ENCODE measurements at places on chromosomes 5 and 9.

GRCh38 chr5:143134269-143134668 is 269.2 kb downstream of the NR3C1 start:
- no peak for DNase-seq

GRCh38 chr9:137146527-137146918 is 7.6 kb downstream of the GRIN1 start:
- no peak for DNase-seq

- no peak for DNase-seq
Observed at GRCh38 chr9:37471942-37472684, 6.9 kb upstream of the ZBTB5 start.

DNA sequence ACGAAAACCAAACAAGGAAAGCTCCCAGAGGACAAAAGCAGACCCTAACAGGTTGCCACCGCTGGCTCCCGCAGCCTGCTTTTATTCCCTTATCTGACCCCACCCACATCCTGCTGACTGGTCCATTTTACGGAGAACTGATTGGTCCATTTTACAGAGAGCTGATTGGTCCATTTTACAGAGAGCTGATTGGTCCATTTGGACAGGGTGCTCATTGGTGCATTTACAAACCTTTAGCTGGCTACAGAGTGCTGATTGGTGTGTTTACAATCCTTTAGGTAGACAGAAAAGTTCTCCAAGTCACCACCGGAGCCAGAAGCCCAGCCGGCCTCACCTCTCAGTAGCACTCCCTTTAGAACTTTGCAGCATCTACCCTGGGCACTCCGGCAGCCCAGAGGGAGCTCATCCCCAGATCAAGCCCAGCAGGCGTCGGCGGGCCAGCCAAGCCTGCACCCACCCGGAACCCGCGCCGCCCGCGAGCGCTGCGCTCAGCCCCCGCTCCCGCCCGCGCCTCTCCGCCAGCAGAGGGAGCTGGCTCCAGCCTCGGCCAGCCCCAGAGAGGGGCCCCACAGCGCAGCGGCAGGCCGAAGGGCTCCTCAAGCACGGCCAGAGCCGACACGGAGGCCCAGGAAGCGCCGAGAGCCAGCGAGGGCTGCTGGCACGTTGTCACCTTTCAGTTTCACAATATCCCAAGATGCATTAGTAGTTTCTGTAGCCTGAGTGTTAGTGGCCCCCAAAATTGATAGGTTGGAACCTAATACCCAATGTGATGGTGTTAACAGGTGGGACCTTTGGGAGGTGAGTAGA is 35.3 kb upstream of the CLPTM1L start:
- peak; percentile 18 for DNase-seq

DNA sequence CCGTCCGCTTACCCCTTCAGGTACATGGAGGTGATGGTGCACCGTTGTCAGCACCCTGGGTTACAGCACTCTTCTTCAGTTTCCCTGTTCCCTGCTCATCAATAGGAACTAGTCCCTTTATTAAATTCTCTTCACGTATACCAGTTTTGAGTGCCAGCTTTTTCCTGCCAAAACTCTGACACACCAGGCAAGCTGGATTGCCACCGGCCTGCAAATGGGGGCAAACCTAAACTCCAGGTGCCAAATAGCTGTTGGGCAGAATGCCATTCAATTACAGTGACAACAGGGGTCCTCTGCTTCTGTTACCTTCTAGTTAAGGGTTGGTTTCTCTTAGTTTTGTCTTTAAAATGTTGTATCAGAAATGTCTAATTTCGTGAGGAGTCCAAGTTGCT is 400.4 kb downstream of the OSTF1 start:
- no peak for DNase-seq

- DNase-seq = no peak
Observed at GRCh38 chr9:13904746-13905145, 409.2 kb downstream of the NFIB start.

DNA sequence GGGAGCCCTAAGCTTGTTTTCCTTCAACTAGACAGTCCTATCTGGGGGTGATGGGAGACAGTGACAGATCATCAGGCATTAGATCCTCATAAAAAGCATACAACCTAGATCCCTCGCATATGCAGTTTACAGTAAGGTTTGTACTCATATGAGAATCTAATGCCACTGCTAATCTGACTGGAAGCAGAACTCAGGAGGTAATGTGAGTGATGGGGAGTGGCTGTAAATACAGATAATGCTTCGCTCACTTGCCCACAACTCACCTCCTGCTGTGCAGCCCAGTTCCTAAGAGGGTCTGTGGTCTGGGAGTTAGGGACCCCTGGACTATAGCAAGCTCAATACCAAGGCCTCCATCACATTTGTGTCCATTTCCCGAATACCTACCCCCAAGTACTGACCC is 260.5 kb downstream of the CDK5RAP2 start:
- no peak for DNase-seq

DNA sequence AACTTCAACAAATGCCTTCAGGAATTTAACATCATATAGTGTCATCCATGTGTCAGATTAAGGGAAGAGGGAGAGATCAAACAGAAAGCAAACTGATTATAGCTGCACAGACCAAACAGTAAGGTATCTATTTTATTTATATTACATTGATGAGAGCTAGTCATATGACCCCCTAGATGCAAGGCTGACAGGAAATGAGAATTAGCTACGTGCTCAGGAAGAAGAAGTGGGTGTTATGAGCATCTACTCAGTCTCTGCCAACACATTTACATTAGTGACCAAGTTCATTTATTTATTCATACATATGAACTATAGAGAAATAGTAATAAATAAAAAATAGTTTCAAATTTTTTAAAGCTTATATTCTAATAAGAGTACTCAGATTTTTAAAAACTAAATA is 787.3 kb downstream of the KCTD16 start:
- no peak for DNase-seq

DNA sequence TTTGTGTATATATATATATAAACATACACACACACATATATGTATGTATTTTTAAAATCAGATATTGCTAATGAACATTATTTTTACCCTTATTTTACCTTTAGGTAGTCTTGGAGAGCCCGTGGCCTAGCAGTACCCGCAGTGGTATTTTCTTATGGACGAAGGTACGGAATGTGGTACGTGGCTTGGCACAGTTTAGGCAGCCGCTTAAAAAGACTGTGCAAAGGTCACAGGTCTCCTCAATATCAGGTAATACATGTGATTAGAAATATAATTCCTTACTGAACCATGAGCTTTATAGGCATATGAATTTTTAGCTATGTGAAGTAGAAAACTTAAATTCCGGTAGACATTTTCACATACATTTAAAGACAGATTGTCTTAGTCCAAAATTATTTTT is 43.9 kb downstream of the RPS6 start:
- no peak for DNase-seq

DNA sequence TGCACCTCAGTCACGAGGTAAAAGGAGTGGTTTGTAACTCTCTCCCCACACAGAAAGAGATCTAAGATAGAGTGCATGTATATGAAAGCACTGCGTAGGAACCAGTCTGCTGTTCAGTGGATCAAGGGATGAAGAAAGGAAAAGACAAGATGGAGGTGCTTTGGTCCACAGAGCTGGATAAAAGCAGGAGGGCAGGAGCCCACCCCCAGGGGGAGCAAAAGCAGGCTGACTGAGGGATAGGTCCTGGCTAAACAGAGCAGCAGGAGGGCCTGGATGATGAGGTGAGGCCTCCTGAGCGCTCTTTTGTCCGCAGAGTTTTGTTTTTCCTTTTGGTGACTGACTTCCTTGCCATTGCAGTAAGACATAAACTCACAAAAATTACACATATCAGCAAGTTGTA is 293.5 kb upstream of the C9orf72 start:
- DNase-seq = no peak

DNA sequence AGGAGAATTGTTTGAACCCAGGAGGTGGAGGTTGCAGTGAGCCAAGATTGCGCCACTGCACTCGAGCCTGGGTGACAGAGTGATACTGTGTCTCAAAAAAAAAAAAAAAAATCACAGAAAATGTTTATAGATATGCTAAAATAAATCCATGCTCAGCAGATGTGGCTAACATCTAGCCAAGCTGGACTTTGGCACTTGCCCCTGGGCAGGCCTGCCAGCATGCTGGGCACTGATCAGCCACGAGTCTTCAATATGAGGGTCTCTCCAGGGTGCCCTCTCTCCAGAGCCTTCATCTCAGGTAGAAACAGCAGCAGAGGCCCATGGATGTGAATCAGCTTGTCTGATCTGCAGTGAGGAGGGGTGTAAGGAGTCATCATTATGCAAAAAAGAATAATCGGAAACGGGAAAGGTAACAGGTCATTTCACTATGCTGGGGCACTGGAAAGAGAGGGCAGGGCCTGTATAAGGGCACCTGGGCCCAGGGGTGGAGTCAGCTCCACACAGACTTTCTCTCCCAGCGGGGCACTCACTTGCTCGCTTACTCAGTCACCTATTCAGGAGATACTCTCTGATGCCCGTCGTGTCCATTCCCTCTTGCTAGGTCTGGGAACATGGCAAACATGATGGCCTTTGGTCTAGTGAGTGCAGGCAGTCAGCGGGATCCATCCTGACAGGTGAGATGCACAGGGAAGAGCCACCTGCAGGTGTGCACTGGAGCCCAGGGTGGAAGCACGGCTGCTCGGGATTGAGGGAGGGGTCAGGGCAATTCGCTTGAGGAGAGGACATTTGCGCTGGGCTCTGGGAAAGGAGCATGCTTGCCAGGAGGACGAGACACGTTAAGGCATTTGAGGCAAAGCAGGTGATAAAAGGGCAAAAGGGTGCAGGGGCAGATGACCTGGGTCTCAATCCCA is 17.1 kb downstream of the RNF44 start:
- DNase-seq = no peak

GRCh38 chr5:59522201-59522831 is 371.2 kb downstream of the PDE4D start:
- DNase-seq = no peak

DNA sequence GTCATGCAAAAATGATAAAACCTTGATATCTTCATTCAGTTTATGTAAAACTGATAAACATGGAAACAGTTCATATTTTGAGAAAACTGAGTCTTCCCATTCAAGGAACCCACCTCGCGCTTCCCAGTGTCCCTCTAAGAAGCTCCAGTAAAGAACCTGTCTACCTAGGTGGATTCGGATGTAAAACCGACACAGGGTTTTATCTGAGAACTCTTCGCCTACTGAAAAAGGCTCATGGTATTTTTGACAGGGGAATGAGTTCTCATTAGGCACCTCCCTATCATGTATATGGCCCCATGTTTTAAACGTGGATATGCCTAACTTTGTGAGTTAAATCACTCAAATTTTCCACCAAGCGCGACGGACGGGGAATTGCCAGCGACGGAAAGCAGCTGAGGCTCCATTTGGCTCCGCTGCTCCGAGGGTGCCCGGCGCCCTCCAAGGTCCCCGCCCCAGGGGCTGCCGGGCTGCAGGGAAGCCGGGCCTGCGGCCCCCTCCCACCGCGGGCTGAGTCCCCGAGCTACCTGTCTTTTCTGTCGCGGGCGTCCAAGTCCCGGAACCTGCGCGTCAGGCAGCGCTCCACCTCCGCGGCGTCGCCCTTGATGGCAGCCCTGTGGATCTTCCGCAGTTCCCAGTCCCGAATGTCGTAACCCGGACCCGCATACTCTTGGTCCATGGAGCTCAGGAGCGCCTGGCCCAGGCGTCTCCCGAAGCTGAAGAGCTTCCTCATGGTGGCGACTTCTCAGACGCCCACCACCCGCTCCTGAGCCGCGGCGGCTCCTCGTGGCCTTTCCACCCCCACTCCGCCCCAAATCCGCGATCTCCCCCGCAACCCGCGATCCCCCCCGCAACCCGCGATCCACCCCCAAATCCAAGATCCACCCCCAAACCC is 594 bp downstream of the ANKRD18A start:
- no peak for DNase-seq

DNA sequence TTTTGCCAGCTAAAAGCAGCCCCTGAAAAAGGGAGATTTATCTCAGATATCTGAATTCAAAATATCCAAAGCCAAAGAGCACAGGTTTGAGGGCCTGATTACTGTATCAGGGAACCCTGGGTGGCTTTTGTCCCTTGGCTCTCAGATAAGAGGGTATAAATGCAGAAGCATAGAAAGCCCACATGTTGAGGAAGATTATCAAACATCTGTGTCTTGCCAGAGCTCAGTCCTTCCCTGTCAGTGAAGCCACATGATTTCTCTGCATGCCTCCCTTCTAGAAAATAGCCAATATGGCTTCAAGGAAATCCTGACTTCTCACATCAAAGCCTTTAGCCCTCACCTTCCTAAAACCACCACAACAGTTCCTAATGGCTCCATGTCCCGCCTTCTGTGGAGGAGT is 408.0 kb upstream of the DMAC1 start:
- no peak for DNase-seq

GRCh38 chr9:13705918-13706317 is 426.4 kb upstream of the MPDZ start:
- no peak for DNase-seq

DNA sequence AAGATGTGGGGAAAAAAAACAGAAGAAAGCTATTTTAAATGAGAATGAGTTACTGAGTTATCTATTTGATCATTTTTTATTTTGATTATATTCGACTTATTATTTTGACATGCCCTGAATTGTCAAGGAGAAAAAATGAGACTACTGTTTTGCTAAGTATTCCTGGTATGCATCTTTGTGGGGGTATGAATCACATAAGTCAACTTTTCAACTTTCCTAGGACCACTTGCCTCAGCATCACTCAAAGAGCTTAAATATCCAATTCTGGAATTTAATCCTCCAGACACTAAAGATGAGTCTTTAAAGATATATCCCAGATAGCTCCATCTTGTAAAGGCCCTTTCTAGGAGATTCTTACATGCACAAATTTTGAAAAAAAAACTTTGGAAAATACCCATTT is 17.4 kb upstream of the SPDL1 start:
- DNase-seq = no peak

GRCh38 chr9:98418578-98419259 is 163.3 kb upstream of the TBC1D2 start:
- DNase-seq = no peak

DNA sequence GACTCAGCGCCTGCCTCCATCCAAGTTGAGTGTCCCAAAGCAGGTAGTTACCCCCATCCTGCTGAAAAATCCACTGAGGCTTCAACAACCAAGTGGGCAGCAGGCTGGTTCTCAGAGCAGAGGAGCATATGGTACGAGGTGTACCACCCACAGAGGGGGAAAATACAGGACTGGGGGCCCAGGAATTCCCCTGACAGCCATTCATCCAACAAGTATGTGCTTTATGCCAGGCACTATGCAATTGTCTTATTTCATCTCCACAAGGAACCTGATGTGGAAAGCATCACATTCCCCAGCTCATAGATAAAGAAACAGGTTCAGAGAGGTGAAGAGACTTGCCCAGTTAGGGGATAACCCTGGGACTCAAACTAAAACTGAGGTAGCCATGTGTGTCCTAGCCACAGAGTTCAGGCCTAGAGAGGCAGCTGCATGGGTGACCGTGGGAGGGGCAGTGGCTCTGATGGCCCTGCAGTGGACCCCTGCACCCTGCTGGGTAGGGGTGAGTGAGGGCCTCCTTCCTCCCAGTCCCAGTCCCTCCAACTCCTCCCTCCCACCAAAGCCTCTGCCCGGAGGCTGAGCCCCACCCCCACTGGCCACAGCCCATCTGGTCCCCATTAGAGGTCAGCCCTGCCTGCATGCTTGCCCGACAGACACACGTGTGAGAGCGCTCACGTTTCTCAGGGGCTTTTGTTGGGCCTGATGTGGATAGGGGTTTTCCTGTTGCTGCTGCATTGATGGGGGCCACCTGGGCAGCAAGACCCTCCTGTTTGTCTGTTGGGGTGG is 11.5 kb downstream of the PDLIM4 start:
- no peak for DNase-seq

- DNase-seq = no peak
Observed at GRCh38 chr9:99556998-99557397, 264.7 kb upstream of the NR4A3 start.

- DNase-seq = no peak
Observed at GRCh38 chr5:115949096-115949495, 13.2 kb upstream of the LVRN start.

GRCh38 chr5:142798099-142798770 is 28.1 kb downstream of the ARHGAP26 start:
- DNase-seq = no peak

GRCh38 chr5:67315082-67315989 is 118.7 kb upstream of the CD180 start:
- DNase-seq = no peak
